ENCODE measurements at places on chromosomes 5 and 9. TPM values are rescaled to one million over a fixed set of nuclear protein-coding genes. Genes with fewer than 3 reads are reported as not detected.

DNA sequence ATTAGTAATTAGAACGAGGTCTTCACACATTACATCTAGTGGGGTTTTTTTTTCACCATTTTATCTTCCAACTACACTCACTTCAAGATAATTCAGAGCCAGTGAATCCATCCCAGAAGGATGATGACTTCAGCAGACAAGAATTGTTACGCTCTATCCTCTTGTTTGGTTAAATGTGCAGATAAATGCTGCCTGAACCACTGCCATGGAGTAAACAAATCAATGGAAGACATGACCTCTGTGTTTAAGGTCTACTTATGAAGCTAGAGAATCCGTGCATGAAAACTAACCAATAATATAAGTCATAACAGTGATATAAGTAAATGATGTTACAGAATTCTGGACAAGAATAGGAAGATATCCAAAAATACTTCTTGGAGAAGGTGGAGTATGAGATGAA is 602.6 kb downstream of the TLR4 start:
- no peak for DNase-seq

DNA sequence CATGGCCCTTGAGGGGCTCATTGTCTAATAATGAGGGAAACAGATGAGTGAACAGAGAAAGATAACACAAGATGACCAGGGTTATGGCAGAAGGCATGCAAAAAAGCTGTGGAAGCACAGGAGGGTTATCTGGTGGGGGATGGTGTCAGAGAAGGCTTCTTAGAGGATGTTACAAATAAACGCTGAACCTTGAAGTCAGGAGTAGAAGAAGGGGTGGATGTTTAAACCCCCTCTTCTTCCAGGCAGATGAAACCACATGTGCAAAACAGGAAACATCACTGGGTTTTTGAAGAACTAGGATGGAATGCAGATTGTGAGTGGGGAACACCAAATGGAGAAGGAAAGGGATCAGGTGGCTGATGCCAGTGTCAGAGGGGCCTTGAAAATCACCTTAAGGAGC is 41.8 kb upstream of the NR5A1 start:
- DNase-seq = no peak

DNA sequence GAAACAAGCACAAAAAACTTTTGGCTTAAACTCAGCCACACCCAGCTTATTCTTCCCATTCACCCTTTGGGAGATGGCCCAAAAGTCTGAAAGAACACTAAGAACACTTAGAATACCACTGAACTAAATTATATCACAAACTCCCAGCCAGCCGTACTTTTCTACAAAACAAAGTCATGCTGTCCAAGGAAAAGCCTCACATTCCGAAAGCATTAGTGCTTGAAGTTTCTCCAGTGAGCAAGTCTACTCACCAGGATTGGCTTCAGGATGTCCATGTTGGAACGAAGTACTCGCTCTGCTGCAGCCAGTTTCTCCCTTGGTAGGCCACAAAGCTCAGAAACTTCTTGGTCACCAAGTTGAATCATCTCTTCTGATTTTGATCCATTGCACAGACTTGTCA is 69.7 kb downstream of the ABCA1 start:
- peak; percentile 88 for DNase-seq

DNA sequence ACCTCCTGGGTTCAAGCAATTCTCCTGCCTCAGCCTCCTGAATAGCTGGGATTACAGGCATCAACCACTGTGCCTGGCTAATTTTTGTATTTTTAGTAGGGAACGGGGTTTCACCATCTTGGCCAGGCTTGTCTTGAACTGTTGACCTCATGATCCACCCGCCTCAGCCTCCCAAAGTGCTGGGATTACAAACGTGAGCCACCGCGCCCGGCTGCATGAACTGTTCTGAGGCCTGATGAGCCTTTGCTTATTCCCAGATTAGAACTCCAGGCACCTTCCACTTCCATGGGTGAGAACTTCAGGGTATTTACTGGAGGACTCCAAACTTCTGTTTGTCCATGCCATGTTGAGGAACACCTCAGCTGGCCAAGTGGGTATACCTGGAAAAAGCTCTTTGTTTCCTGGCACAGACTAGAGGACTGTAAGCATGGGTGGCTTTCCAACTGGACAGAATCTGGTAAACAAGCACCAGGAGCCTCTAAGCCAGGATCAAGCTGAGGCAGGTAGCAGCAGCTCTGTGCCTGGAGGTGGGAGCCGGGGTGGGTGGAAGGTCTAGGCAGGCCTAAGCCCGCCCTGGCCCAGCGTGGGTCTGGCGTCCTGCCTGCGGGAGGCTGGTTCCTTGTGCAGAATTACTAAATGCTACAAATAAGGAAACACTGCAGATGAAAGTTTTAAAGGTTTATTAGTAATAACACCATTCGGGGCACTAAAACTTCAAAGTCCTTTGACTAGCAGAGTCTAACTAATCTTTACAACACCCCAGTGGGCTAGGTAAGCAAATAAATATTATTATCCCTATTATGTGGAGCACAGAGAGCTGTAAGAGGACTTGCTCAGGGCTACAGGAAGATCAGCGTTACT is 78.4 kb downstream of the SEMA5A start:
- DNase-seq = no peak

DNA sequence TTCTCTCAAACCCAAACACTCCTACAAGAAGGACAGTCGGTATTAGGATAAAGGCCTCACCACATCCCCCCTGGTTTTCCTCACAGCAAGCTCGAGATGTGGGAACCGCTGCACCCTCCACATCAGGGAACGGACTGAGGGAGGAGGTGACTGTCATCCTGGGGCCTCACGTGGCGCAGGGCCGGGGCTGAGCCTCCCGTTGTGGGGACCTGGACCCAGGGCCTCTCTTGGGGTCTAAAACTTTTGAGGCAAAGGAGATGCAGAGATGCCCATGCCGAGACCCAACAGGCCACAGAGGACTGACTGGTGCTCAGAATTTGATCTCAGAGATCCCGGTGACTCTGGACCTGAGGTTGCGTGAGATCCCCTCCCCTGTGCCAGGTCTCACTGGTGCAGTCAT is 72.7 kb downstream of the MRPL36 start:
- DNase-seq = no peak

GRCh38 chr5:133861161-133861737 is 107.2 kb downstream of the C5orf15 start:
- DNase-seq = no peak

GRCh38 chr9:127756233-127756632 is 21.1 kb upstream of the TOR2A start:
- DNase-seq = no peak

- DNase-seq = no peak
Measured at GRCh38 chr5:136724161-136724560, 358.8 kb upstream of the TRPC7 start.

- DNase-seq = no peak
Measured at GRCh38 chr5:6652025-6652424, 18.8 kb downstream of the SRD5A1 start.

DNA sequence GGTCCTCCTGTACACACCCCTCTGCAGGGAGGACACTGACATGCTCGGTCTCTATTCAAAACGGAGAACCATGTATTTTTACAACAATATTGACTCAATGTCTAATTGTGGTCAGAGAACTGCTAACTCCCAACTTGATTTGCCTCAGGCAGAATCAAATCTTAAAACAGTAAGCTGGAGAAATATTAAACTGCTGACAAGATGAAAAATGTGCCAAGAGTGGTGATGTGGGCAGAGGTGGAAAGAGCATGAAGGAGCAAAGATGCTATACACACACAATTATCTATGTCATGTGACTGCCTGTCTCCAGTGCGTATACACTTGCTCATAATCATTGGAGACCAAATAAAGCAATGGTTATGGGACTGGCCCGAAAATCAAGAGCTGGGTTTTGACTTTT is 556.1 kb upstream of the ZNF608 start:
- DNase-seq = no peak

GRCh38 chr9:130172858-130173665 is 858 bp downstream of the NCS1 start:
- peak; percentile 18 for DNase-seq

DNA sequence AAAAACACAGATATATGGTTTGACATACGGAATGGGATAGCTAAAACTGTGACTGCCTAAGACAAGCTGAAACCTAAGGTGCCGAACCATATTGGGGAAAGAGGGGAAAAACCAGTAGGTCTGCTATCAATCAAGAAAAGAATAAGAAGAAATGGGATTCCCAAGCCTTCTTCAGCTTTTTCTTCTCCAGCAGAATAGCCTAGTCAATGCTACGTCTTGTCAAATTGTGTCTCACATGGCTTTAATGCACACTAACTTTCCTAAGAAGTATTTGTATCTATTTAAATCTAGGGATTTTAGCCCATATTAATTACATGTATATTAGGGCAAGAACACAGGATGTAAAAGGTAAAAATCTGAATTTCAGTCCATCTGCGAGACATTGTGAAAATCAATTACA is 797 bp upstream of the FBXO38 start:
- DNase-seq = peak; percentile 14

The GRM6 gene
- total RNA-seq = not detected

The JAKMIP2 gene
- total RNA-seq = 1.3 TPM

The FAT2 gene
- under 0.01 TPM for total RNA-seq

All from fibroblast of lung (primary cell).